ENCODE measurements at places on chromosomes 13 and 19.
A peak's percentile ranks its signal among the peaks of the same experiment; 100 is the strongest.

GRCh38 chr13:106061781-106062180, 473.7 kb downstream of the EFNB2 start:
- DNase-seq, result no peak

DNA sequence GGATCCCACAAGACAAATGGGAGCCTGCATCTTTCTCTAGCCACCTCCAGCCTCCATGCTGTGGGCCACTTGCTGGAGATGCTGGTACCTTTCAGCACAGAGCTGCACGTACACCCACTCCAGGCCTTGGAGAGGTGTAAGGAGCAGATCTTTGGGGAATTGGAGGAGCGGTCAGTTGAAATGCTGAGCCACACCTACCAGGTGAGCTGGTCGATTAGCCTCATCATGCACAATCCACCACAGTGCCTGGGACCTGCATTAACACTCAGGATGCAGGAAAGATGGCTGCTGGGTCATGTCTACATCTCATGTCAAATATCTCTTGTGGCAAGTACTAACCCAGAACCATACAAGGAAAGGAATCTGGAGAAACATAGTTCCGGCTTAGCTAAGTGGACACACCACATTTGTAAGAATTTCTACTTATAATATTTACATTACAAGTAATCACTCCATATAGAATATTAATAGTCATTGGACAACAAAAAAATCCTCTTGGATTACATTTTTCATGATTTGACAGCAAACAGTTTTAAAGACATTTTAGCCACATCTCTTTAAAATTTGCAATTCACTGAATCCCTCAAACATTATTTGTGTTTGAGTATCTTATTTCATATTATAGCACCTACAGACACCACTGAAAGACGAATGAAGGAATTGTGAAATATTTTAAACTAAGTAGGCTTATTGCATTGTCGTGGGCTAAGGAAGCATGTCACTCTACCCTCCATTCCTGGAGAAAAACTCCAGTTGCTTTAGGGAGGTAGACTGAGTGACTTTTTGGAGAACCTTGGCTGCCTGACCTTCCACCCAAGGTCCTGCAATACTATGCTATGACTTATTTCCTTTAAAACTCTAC, 21.8 kb upstream of the MBNL2 start:
- DNase-seq, result no peak

GRCh38 chr13:67557118-67557517, 327.0 kb upstream of the PCDH9 start:
- DNase-seq, result no peak

- no peak for DNase-seq
Observed at GRCh38 chr19:5369962-5370367, 29.4 kb upstream of the PTPRS start.

- DNase-seq, result no peak
Observed at GRCh38 chr13:46202966-46203365, 8.8 kb upstream of the LRRC63 start.

DNA sequence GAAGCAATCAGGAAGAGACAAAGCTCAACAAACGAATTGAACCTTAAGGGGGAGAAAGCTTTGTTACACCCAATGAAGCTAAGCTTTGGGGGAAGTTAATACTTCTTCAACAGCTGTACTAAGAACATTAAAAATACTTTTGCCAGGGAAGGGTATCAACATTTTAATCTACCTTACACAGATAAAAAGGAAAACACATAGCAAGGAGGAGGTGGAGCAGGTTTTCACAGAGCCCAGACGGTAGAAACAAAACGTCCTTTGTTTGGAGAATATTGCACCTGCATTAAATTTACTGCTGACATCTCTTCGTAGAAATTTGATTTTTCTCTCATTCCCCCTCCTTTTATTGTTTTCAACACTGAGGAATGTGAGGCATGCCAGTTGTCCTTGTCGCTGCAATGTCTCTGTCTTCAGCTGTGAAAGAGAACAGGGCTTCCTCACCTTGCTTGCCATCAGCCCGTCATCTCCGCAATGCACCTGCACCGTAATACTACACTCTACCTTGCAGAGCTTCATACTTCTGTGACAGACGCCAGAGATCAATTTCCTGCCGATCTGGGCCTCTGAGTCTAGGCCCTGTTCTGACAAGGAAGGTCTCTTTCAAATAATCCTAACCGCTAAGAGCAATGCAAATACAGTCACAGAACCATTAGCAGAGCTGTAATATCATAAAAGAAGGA, 270.8 kb downstream of the SPRY2 start:
- no peak for DNase-seq

- DNase-seq, result no peak
Observed at GRCh38 chr13:33328701-33329100, 43.1 kb upstream of the STARD13 start.

DNA sequence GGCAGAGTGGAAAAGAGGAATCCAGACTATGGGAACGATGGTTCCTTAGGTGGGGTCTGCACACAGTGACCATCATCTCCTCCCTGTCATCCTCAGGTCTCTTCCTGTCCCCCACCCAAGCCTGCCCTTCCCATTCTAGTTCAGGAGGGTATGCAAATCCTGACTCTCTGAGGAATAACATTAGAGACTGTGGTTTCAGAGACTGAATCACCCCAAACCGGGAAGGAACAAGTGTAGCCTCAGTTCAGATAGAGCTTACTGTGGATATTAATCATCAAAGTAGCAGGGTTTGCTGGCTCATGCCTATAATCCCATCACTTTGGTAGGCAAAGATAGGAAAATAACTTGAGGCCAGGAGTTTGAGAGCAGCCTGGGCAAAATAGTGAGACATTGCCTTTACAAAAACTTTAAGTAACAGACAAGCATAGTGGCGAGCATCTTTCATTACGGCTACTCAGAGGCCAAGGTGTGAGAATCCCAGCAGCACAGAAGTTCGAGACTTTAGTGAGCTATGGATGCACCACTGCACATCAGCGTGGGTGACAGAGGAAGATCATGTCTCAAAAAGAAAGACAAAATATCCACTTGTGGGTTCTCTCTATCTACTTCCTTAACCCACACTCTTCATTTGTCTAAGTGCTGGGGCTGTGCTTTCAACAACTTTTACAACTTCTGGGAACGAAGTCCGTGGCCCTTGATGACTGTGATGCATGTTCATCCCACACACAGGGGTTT, 19.3 kb upstream of the LGALS13 start:
- no peak for DNase-seq

DNA sequence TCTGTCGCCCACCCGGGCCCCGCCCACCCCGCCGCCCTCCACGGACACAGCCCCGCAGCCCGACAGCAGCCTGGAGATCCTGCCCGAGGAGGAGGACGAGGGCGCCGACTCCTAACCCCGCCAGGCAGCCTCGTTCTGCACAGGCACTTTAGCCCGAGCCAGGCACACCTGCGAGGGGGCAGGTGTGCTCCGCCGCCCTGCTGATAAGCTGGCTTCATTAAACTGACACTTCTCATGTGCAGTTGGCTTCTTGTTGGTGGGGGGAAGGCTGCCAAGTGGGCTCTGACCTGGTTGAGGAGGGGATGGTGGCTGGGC, 8.2 kb downstream of the IL4I1 start:
- DNase-seq, result no peak

- DNase-seq, result peak; percentile 52
Observed at GRCh38 chr13:98155475-98156109, 12.7 kb downstream of the FARP1 start.

- DNase-seq, result no peak
Observed at GRCh38 chr19:6935069-6935468, 47.7 kb downstream of the ADGRE1 start.

- DNase-seq, result peak; percentile 57
Observed at GRCh38 chr13:31046711-31047279, 114.3 kb downstream of the TEX26 start.

GRCh38 chr13:28447989-28448388, 46.9 kb downstream of the FLT1 start:
- DNase-seq, result no peak

GRCh38 chr13:49063497-49063896, 87.8 kb downstream of the FNDC3A start:
- DNase-seq, result no peak

DNA sequence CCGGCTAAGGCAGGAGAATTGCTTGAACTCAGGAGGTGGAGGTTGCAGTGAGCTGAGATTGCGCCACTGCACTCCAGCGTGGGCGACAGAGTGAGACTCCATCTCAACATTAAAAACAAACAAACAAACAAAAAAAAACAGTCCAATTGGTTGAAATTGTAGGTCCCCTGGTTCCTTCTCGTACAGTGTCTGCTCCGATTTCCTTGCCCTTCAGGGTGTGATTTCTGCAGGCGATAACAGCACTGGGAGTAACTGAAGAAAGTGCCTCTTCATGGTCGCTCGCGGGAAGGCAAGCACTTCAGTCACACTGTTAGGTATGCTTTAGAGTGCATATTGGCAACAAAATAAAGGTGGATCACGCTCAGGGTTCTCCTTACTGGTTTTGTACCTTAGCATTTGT, 39.7 kb downstream of the TPT1 start:
- DNase-seq, result no peak

GRCh38 chr19:48509467-48510194, 2.0 kb downstream of the LMTK3 start:
- DNase-seq, result no peak

DNA sequence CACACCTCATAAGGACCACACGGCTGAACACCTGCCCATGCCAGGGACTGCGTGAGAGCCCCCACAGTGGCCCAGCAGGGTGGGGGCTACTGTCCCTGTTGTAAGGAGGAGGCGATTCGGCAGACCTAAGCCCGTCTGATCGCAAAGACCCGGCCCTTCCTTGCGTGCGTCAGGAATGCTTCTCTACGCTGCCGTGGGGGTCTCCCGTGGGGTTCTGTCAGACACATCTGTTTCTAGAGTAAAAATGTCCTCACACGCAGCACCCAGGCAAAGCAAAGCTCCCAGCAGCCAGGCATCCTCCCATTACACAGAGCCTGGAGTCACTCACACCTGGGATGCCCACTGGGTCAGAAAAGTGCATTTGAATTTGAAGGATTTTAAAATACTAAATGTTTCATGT, 147.7 kb upstream of the SOX1 start:
- DNase-seq, result no peak

- no peak for DNase-seq
Observed at GRCh38 chr19:49590971-49591730, at the start of gene PRR12. TSS of gene PRR12 (plus strand) at chr19:49591182. CDS start at chr19:49591655, 473 bp downstream.

DNA sequence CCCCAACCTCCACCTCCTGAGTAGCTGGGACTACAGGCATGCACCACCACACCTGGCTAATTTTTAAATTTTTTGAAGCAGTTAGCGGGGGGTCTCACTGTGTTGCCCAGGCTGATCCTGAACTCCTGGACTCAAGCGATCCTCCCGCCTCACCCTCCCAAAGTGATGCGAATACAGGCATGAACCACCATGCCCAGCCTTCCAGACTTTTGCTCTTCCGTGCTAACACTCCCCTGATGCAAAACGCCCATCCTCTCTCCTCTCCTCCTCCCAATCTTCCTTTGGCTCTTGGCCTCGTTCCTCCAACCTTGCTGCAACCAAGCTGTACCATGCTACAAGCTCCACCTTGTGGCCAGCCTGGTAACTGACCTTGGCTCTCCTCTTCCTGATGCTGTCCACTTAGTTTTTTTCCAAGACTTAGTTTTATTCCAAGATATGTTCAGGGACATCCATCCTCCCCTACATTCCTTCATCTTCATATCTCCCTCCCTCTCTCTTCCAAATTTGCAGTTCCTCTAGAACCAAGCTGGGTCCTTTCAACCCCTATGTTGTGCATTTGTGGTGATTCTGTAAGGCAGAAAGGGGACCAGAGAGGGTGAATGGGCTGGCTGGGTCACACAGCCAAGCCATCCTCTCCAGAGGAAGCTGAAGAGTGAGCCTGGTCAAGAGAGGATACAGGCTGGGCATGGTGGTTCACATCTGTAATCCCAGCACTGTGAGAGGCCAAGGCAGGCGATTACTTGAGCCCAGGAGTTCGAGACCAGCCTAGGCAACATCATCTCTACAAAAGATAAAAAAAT, 32.8 kb downstream of the TINCR start:
- no peak for DNase-seq

DNA sequence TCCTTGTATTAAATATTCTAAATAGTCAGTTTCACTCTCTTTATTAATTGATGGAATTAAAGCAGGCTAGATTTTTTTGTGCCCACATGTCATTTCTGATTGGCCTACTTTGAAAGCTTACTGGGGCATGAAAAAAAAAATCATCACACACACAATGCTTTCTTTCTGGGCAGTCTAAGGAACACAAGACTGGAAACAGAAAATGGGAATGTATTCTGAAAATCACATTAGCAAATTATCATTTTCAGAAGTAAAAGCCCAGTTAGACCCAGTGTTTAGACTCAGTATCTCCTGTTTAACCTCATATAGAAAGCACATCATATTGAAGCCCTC, 339.4 kb downstream of the SPRY2 start:
- DNase-seq, result no peak

- no peak for DNase-seq
Observed at GRCh38 chr13:58463841-58464240, 832.3 kb downstream of the PCDH17 start.

- no peak for DNase-seq
Observed at GRCh38 chr13:97911311-97912138, 42.0 kb upstream of the IPO5 start.

DNA sequence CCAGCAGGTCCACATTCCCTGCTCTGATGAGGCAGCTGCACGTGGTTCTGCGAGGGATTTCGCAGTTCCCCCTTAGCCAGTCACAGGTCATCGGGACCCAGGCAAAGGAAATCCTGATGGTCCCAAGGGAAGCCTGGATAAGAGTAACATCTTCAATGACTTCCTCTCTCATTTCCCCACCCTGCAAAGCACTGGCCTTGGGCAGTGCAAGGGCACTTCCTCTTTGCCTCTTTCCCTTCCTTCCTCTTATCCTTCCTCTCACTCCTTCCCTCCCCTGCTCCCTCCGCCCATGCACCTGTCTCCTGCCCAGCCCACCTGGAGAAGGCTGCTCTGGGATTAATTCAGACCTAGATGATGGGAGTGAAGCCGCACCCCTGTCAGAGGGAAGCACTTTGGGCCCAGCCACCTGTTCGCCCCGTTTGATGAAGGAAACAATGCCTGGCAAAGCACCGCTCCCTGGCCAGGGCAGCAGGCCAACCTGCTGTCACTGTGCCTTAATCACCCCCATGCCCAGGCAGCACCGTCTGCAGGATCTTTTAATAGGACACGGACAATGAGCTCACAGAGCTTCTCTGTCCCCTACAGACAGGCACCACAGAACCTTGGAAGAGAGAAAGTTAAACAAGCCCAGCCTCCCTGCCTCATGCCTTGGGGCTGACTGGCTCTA, 113.5 kb upstream of the PABPC3 start:
- DNase-seq, result no peak

GRCh38 chr13:101499406-101499805, 46.9 kb downstream of the ITGBL1 start:
- no peak for DNase-seq

- no peak for DNase-seq
Observed at GRCh38 chr13:32038343-32038742, 6.8 kb downstream of the FRY start.

DNA sequence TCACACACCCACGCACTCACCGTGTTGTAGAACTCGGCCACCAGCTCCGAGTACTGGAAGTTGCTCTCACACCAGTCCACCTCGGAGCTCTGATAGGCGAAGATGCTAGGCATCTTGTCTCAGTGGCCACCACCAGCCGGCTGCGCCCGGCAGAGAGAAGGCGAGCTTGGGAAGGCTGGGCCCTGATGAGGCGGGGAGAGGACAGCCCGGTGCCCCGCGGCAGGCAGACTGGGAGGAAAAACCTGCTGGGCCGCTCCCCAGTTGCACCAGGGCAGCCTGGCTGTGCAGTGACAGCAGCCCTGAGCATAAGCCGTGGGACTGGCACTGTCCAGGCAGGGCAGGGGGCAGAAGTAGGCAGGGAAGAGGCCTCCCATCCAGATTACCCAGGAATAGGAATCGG, at the start of gene ACER1:
TSS of gene ACER1 (minus strand) at position 174 of the 400 bp plus-strand sequence. CDS start at position 113, 61 bp downstream.
- no peak for DNase-seq
